ENCODE measurements at places on chromosomes 7 and 10. TPM values are rescaled to one million over a fixed set of nuclear protein-coding genes. Genes with fewer than 3 reads are reported as not detected.

Gene TAS2R5
- total RNA-seq, result 5.9 TPM

Gene TMEM184A
- total RNA-seq, result 5.0 TPM

Gene ZMYND11
- total RNA-seq, result 69.2 TPM

Gene LGI1
- total RNA-seq, result 0.13 TPM

Gene CYP2C19
- not detected for total RNA-seq

Gene TNPO3
- total RNA-seq, result 40.2 TPM

Gene BPGM
- 14.8 TPM for total RNA-seq

Gene GHRHR
- not detected for total RNA-seq

Gene IL15RA
- total RNA-seq, result not detected

DNA sequence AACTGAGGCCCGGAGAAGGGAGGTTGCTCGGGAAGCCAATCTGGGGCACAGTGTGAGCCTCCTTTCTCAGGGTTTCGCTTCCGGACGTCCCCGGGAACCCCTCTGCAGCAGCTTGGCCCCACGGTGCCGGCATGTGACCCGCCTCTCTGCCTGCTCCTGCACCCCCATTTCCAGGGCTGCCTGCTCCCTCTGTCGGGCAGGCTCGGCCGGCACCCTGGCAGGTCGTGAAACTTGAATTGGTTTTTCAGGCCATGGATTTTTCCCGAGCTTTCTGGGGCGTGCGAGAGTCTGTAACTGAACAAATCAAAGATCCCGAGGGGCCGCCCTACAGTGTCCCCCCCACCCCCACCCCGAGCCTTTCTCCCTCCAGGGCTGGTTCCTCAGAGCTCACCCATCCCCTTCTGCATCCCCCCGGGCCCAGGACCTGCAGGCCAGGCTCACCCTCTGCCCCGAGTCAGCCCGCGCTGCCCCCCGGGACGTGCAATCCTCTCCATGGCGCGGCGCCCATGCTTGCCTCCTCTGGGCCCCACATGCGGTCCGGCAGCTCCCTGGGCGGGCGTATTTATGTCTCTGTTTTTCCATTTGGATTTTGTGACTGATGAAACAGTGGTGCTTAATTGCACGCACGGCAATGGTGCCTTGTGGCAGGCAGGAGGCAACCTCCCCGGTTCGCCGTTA is 58.1 kb downstream of the UNCX start:
- DNase-seq, result no peak

DNA sequence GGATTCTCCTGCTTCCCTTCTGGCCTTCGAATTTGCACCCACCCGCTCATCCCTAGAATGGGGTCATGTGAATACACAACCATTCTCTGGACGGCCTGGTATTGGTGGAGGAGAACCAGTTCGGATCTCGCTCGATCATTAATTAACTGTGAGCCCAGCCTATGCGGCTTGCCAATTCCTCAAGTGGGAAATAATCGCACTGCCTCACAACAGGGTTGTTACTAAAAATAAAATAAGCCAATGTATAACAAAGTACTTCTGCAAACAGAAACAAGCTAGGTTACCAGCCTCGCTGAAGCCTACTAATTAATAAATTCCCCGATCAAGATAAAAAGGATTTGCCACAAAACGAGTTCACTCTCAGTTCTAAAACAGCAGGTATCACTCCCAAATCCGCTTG is 16.2 kb downstream of the CTBP2 start:
- no peak for DNase-seq

GRCh38 chr7:98323597-98324322 is 42.3 kb downstream of the BRI3 start:
- DNase-seq, result no peak

DNA sequence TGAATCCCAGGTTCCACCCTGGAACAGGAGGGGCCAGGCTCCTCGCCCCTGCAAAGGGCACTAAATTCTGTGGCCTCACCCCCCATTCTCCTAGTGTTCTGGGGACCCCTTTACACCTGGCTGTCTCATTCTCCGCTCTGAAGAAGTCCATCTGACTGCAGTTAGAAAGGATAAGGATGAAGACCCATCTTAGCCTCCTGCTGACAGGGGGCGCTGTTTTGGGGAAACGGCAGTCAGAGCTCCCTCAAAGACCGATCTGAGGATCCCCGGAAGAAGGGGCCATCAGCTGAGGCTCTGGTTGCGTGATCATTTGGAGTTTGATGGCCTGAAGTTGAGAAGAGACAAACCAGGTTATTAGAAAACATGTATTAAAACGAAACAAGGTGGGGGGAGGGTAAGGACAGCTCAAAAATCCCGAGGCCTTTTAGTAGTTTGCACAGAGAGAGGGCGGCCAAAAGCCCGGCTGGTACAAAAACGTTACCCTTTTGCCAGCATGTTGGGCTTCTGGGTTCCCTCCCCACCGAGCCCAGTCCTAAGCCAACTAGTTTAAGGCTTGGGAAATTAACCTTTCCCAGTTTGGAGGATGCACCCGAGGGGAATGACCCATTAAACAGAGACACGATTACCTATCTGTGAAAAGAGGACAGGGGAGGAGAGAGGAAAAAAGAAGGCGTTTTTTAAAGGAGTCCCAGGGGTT is 102.8 kb downstream of the CHN2 start:
- no peak for DNase-seq

GRCh38 chr10:70535001-70535400 is 56.4 kb downstream of the PALD1 start:
- DNase-seq, result no peak

GRCh38 chr7:129188372-129188891 is at the start of gene SMO:
SMO (plus strand) TSS chr7:129188633; CDS start chr7:129189152, 519 bp downstream.
- DNase-seq, result peak; percentile 77

DNA sequence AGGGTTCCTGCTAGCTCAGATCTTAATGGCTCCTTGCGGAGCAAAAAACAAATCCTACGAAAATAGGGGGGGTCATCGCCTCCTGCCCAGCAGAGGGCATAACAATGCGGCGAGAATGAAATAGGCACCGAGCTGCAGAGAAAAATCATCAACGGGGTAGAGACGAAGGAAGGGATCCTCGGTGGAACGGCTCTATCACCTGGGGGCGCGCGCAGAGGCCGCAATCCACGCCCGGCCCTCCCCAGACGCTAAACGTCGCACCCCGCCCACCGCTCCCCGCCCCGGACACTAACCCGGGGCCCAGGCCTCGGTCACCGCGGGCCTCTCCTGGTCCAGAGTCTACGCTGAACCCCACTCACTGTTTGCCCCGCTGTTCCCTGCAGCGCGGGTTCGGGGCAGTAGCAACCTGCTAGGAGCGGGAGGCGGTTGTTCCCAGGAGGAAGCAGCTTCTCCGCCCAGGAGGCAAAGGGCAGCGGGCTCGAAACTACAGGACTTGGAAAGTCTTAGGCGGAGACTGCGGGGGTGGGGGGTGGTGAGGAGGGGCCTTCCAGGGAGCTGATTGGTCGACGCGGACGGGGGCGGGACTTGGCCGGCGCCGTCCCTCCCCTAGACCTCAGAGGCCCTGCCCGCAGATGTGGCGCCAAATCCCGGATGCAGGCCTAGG is at the start of gene TCAF1:
Gene TCAF1 (minus strand): TSS at position 509 of the 664 bp plus-strand sequence. CDS start 25,568 bp downstream, outside the sequence.
- peak; percentile 90 for DNase-seq

DNA sequence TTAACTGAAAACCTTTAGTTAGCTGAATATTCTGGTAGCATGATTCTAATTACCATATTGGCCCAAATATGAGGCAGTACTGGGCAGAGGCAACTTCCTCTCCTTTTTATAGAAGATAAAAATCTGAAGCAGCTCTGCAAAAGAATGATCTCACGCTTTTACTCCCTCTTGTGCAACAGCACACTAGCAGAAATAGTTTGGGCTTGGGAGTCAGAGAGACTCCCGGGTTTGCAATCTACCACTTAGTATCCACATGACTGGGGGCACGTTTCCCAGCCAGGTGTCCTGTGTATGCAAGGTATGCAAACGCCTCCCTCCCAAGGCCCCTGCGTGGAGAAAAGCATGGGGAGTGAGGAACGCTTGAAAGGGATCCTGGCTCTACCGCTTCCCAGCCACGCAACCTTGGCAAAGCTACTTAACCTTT is 47.2 kb upstream of the RHEB start:
- no peak for DNase-seq

DNA sequence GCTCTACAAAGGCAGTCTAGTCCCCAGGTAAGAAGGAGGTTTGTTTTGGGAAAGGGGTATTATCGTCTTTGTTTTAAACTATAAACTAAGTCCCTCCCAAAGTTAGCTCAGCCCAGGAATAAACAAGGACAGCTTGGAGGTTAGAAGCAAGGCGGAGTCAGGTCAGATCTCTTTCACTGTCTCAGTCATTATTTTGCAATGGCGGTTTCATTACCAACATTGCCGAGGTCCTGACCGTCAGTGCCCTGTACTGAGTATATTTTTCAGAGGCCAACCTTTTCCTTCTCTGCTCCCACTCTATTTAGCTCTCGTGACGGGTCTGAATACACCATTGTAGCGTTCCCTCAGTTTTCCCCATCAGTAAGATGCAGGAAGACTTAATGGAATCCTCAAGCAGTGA is 184.5 kb downstream of the PRKCQ start:
- no peak for DNase-seq

Data from mesothelial cell of epicardium (in vitro differentiated cells).